ENCODE measurements at places on chromosomes 6 and 20.

- DNase-seq: no peak
These were observed 46.5 kb upstream of the RIPOR2 start for GRCh38 chr6:24982231-24982630.

DNA sequence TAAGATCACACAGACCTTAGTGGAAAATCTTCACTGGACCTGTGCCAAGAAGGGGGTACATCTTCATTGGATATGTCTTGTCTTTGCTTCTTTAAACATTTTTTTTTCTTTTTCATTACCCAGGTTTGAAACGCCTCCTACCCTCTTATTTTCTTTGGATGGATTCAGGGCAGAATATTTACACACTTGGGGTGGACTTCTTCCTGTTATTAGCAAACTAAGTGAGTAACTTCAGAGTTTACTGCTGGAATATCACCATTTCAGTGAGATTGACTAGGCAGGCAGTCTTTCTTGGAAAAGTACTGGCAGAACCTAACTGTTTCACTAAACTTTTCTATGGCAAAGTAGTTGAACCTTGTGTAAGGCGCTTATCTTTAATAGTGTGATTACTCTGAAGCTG lies 47.0 kb downstream of the ENPP1 start:
- DNase-seq: no peak

GRCh38 chr20:14838663-14839628 lies 501.5 kb upstream of the FLRT3 start:
- DNase-seq: no peak

DNA sequence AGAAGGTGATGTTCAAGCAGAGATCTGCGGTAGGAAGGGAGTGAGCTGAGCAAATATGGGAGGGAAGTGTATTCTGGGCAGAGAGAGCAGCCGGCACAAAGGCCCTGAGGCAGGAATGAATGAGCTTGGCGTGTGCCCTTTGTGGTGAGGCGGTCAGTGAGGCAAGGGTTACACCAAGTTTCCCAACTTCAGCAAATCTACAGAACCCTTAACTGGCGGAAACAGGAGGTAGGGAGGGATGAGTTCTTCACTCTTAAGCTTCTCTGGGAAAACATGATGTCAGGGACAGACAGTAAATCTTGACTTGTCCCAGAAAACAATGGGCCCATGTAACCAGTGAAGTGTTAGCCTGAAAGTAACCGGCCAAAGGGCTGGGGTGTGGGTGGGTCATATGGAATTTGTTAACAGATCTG lies 97.1 kb upstream of the PTPN1 start:
- no peak for DNase-seq
